ENCODE measurements at places on chromosomes 3 and 15. TPM values are rescaled to one million over a fixed set of nuclear protein-coding genes. Genes with fewer than 3 reads are reported as not detected.

Gene EPHA3
- 4.6 TPM for total RNA-seq

Gene ZPLD1
- not detected for total RNA-seq

DNA sequence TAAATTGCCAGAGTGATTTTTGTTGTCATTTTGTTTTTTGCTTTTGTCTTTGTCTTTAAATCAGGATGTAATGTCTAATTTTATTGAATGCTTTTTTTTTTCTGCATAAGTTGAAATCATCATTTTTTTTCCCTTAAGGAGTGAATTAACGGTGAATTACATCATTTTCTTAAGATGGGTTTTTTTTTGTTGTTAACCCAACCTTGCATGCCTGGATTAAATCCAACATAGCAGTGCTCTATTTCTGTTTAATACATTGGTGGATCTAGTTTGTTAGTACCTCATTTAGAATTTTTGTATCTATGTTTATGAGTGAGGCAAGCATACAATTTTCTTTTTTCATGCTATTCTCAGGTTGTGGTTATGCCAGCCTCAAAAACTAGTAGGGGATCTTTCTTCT is 186.4 kb upstream of the TMC3 start:
- no peaks in the 10 kb centered on the region for H3K4me1 ChIP-seq
- no peak overlapping the region for H3K27ac ChIP-seq
- no peaks in the 10 kb centered on the region for H3K36me3 ChIP-seq
- no peaks in the 10 kb centered on the region for H3K27me3 ChIP-seq

DNA sequence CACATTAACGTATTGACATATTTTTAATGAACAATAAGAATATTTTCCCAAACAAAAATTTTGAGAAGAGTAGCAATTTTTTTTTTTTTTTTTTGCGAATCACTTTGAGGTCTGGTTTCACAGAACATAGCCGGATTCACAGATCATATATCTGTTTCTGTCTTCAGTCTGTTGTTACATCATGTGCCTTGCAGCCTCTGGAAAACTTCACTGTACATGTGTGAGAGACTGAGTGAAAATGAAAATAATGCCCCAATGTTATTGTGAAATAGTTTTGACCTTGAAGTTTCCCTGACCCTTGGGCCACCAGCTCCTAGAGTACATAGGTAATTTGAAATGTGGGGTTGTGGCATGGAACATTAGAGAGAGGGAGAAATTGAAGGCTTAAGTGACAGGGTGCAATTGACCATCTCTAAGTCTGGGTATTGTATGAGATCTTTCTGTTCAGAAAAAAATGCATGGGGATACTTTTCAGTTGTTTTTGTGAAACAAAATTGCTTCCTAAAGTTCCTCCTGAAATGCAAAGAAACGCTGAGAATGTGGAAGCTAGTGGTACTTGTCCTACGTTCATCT is 14.0 kb downstream of the ITPR1 start:
- H3K4me1 ChIP-seq = peaks cover 21% of the 10 kb centered on the region
- no peak overlapping the region for H3K4me3 ChIP-seq
- peak overlapping the region; percentile 12 for H3K27ac ChIP-seq
- no peaks in the 10 kb centered on the region for H3K27me3 ChIP-seq

DNA sequence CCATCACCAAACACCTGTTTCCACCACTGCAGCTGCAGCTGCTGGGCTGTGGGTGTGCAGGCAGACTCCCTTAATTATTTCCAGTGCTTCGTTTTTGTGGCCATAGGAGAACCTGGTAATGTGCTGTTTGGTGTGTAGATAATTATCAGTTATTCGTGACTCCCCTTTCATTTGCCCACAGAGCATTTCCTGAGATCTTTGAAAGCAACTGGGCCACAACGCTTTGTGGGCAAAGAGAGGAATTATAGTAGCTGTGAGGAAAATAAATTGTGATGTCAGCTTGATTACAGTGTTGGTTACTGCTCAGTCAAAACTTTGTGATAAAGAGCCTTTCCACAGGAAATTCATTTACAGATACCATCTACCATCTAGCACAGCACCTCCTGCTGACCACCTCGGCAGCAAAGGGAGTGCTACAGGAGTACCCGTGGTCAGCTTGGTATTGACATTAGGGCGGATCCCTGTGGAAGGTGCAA is 193.3 kb upstream of the SLCO3A1 start:
- H3K27ac ChIP-seq = no peak overlapping the region
- no peak for DNase-seq
- no peak overlapping the region for H3K4me3 ChIP-seq
- no peaks in the 10 kb centered on the region for H3K36me3 ChIP-seq

- no peaks in the 10 kb centered on the region for H3K27me3 ChIP-seq
- DNase-seq = no peak
- H3K4me1 ChIP-seq = no peaks in the 10 kb centered on the region
- H3K27ac ChIP-seq = no peak overlapping the region
Observed at GRCh38 chr3:159273608-159274007, 471.8 kb downstream of the MFSD1 start.

GRCh38 chr15:41772720-41773331 is 1.5 kb upstream of the MAPKBP1 start:
- peaks cover 24% of the 10 kb centered on the region for H3K4me1 ChIP-seq
- H3K36me3 ChIP-seq = no peaks in the 10 kb centered on the region
- peak overlapping the region; percentile 93 for H3K27ac ChIP-seq
- H3K4me3 ChIP-seq = no peak overlapping the region
- DNase-seq = peak; percentile 55

DNA sequence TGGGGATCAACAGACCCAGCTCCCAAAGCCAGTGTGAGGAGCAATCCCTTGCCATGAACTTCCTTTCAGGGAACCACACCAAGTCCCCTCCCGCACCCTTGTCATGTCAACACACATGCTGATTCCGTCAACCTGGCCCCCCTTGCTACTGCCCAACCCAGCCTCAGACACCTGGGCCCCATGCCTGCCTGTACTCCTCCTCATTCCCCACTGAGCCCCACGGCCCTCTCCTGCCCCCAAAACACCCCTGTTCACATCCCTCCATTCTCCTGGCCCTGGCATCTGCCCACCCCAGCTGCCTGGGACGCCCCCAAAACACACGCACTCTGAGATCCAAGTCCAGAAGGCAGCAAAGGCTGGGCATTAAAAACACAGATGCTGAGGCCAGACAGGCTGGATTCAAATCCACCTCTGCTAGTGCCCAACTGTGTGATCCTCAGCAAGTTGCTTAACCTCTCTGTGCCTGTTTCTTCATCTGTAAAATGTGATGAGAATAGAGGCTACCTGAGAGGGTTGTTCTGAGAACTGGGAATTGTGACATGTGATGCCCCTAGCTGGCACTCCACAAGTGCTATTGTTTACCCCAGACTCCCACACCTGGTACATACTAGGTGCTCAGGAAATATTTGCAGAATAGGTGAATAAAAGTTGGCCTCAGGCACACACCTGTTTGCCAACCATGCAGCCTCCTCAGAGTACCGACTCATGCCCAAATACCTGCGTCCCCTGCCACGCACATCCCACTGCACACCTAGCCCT is 2.3 kb downstream of the PLXND1 start:
- H3K36me3 ChIP-seq = no peaks in the 10 kb centered on the region
- H3K4me1 ChIP-seq = peaks cover 56% of the 10 kb centered on the region
- H3K27ac ChIP-seq = peak overlapping the region; percentile 72
- H3K4me3 ChIP-seq = peak overlapping the region; percentile 5
- H3K27me3 ChIP-seq = peaks cover 24% of the 10 kb centered on the region

DNA sequence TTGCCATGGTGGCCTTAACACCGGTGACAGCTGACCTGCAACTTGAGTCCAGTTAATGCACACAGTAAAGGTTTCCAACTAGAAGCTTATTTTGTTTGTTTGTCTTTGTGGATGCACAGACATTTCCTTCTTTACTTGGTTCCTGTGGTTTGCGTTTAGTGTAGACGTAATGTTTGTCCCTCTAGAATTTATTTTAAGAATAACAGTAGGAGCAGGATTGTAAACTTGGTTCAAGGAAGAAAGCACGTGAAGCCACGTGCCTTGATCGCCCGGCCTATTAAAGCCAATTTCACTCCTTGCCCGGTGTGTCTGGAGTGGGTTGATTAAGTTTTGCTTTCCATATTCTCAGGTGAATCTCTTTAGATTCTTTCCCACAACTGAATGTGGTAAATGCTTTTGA is 263.2 kb upstream of the C2CD4B start:
- peaks cover 9% of the 10 kb centered on the region for H3K4me1 ChIP-seq
- H3K27me3 ChIP-seq = no peaks in the 10 kb centered on the region
- no peak overlapping the region for H3K27ac ChIP-seq

Gene SLC12A1
- not detected for total RNA-seq

GRCh38 chr3:139119331-139120025 is 74.8 kb upstream of the PRR23C start:
- no peak overlapping the region for H3K27ac ChIP-seq
- peaks cover 32% of the 10 kb centered on the region for H3K4me1 ChIP-seq
- no peak for DNase-seq

- DNase-seq = no peak
- H3K27ac ChIP-seq = no peak overlapping the region
- H3K36me3 ChIP-seq = no peaks in the 10 kb centered on the region
- no peaks in the 10 kb centered on the region for H3K27me3 ChIP-seq
Observed at GRCh38 chr3:150922611-150923010, 17.4 kb upstream of the MINDY4B start.

GRCh38 chr15:32687556-32687955 is 30.2 kb upstream of the GREM1 start:
- no peaks in the 10 kb centered on the region for H3K27me3 ChIP-seq
- no peak for DNase-seq
- H3K4me1 ChIP-seq = no peaks in the 10 kb centered on the region
- no peaks in the 10 kb centered on the region for H3K36me3 ChIP-seq

Gene LMAN1L
- 20.2 TPM for total RNA-seq

Gene CCRL2
- 12.5 TPM for total RNA-seq

Gene DNASE1L3
- total RNA-seq = 1.9 TPM

- H3K27me3 ChIP-seq = no peaks in the 10 kb centered on the region
- no peak overlapping the region for H3K4me3 ChIP-seq
- DNase-seq = no peak
- no peaks in the 10 kb centered on the region for H3K36me3 ChIP-seq
- H3K4me1 ChIP-seq = peaks cover 7% of the 10 kb centered on the region
- H3K27ac ChIP-seq = no peak overlapping the region
Observed at GRCh38 chr15:84590406-84590805, 10.4 kb upstream of the ZSCAN2 start.

DNA sequence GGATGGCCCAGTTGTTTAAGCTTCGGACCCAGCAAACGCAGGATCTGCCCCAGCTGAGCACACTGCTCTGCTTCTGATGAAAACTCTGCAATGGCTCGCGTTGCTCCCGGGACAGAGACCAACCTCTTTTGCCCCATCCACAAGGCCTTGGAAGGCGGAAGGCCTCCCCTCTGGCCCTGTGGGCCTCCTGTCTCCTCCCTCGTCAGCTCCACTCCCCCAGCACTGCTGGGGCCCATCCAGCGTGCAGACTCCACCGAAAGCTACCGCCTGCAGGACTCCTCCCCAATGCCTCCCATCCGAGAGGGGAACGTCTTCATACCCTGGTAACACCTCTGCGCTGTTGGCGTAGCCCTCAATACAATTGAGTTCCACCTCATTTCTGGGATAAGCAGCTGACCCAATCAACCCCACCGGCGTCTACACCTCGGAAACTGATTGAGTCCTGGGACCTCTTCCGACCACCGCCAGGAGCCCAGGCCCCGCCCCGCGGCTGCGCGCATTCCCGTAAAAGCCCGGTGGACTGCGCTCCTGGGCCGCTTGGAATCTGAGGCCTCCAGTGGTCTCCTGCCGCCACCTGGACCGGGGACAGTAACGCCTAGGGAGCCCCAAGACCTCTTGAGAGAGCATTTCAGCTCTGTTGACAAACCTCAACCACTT is at the start of gene PRR23E:
Gene PRR23E (plus strand): TSS at position 556 of the 657 bp plus-strand sequence. CDS start 3,555 bp downstream, outside the sequence.
- H3K36me3 ChIP-seq = no peaks in the 10 kb centered on the region
- H3K27me3 ChIP-seq = peaks cover 6% of the 10 kb centered on the region
- H3K4me3 ChIP-seq = no peak within 1 kb of the TSS
- no peak for DNase-seq
- H3K27ac ChIP-seq = no peak within 1 kb of the TSS

Gene CFAP20DC
- 0.82 TPM for total RNA-seq

DNA sequence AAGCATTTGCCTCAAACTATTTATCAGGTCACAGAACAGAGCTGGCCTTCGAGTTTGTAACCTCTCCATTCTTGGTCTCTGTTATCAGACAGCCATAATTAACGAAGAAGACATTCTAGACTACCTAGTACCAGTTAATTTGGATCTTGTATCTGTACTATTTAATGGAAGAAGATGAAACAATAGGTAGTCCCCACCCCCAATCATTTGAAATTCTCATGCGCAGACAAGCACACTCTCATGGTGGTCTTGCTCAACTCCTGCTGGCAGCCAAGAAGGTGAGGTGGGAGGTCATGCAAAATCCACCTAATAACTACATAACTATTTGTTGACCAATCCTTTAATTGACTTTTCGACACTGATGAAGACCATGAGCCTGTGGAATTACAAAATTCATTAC is 2.8 kb upstream of the SKIL start:
- no peak overlapping the region for H3K27ac ChIP-seq
- no peak for DNase-seq
- H3K4me3 ChIP-seq = no peak overlapping the region
- H3K4me1 ChIP-seq = peaks cover 30% of the 10 kb centered on the region

Gene IL5RA
- total RNA-seq = not detected

DNA sequence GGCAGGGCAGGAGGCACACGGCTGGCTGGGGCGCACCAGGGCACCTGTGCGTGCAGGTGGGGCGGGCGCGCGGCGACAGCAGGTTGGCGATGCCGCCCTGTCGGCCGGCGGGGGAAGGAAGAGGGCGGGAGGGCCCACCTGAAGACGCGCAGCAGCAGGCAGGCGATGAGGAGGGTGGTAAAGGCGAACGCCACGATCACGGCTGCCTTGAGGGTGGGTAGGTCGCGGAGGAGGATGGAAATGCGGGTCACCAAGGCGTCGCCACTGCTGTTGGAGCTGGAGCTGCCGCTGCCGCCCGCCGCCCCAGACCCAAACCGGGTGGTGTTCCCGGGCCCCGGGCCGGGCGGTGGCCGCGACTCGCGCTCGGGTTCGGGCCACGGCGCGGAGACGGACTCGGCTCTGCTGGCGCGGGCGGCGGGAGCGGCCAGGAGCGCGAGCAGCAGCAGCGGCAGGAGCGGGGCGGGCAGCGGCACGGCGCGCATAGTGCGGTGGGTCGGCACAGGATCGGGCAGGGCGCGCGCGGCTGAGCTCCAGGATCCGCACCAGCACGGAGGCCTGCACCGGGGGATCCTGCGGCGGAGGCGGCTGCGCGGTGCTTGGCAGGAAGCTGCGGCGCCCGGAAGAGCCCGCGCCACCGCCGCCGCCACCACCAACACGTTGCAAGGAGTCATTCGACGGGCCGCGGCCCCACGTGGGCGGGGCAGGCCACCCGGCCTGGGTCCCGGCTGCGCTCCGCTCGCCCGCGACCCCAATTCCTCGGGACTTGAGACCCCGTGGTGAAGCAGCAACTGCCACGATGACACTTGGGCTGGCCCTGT is at the start of gene FAM174B:
Gene FAM174B (minus strand): TSS at position 598 of the 818 bp plus-strand sequence.
- H3K4me1 ChIP-seq = peaks cover 36% of the 10 kb centered on the region
- H3K27ac ChIP-seq = peak within 1 kb of the TSS; percentile 21
- H3K4me3 ChIP-seq = peak within 1 kb of the TSS; percentile 58
- H3K27me3 ChIP-seq = peaks cover 15% of the 10 kb centered on the region

- H3K27ac ChIP-seq = no peak overlapping the region
- no peak overlapping the region for H3K4me3 ChIP-seq
- H3K36me3 ChIP-seq = no peaks in the 10 kb centered on the region
- no peaks in the 10 kb centered on the region for H3K4me1 ChIP-seq
Observed at GRCh38 chr3:52019352-52020080, 23.8 kb upstream of the RPL29 start.

Data from transverse colon (tissue), 4 donors.